GM13977 (cell line): ENCODE measurements at places on chromosomes 4 and X.

GRCh38 chrX:69524781-69525363, 20.7 kb downstream of the NALF2 start:
- no peak for DNase-seq

GRCh38 chrX:21907260-21907659, 33.2 kb upstream of the SMS start:
- no peak for DNase-seq

GRCh38 chr4:176635372-176636261, 157.1 kb downstream of the VEGFC start:
- no peak for DNase-seq

DNA sequence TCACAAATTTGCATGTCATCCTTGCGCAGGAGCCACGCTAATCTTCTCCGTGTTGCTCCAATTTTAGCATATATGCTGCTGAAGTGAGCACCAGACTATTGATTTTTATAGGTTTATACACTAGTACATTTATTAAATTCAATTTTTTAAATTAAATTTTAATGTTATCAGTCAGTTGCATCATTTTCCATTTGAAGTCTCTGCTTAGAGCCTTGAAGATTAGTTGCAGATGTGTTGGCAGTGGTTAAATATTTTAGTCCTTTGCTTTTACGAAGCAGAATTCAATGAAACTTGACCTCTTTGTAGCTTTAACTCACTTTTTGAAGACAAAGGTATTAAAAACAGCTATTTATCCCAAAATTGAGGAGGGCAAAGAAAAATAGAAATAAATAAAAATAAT, 16.5 kb downstream of the TRAPPC11 start:
- no peak for DNase-seq

DNA sequence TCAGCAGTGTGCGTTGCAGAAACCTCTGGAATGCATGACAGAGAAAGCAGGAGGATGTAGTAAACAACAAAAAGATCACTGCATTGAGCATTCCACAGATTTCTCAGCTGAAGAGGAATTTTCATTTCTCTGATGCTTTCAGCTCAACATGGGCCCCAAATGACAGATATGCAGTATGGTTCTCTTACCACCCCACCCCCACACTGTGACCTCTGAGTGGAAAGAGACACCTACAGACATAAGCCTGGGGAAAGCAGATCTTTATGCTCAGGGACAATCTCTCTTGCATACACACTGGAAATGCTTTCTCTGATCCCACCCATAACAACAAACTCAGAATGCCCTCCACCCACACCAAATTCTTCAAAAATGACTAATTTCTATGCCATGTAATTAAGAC, 983.7 kb upstream of the LCORL start:
- no peak for DNase-seq

DNA sequence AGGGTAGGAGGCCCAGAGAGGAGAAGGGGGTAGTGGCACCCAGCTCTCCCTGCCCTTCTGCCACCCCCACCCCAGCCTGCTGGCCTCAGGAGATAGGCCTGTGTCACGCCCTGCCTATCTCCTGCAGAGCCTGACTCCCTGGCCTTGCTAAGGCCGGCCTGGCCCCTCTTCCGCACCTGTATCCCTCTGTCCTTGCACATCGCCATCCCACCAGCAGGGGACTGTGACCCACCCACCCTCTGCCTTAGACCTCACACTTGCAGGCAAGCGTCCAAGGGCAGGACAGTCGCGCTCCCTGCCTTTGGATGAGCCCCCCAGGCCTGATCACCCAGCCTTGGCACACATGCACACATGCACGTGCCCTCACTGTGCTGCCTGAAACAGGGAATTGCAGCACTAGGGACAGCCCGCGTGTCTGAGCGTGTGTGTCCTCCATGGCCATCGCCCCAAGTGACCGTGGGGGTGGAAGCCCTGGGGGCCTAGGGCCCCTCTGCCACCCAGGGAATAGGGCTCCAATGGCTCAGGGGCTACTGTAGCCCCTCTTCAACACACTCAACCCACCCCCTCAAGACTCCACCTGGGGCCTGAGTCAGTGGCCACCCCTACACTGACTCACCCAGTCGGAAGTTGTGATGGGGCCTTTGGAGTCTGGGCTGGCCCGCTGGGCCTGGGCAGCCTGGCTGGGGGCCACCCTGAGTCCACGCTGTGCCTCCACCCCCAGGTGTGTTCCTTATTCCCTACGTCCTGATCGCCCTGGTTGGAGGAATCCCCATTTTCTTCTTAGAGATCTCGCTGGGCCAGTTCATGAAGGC, 2.1 kb downstream of the SLC6A8 start:
- no peak for DNase-seq

GRCh38 chr4:76233967-76234678, 17.4 kb upstream of the FAM47E start:
- DNase-seq, result no peak

DNA sequence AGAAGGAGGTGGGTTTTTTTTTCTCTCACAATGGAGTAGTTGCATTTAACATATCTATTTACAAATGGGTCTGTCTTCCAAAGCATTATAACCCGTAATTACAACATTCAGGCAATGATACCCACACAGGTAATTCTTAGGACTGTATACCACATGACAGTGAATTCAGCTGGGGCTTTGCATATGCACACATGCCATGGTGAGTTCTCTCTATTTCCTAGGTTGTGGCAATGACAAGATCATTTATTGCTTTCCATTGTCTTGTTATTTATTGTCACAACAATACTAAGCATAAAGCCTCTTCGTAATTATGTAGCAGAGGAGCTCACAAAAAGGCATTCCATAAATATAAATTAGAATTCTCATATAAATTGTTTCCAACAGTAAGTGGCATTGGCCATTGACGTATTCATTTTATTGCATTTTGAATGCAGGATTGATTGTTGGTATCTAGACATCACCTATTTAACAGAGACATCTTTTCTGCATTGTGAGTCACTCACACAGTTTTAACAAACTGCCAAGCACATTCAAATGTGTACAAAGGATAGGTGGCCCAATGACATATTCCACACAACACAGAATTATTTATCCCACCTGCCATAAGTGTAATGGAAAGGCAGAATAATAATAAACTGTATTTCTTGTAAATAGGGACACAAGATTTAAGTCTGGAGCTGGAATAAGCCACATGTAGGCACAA, 390.7 kb upstream of the GALNT7 start:
- no peak for DNase-seq
